ENCODE measurements at places on chromosomes 6 and 20.

DNA sequence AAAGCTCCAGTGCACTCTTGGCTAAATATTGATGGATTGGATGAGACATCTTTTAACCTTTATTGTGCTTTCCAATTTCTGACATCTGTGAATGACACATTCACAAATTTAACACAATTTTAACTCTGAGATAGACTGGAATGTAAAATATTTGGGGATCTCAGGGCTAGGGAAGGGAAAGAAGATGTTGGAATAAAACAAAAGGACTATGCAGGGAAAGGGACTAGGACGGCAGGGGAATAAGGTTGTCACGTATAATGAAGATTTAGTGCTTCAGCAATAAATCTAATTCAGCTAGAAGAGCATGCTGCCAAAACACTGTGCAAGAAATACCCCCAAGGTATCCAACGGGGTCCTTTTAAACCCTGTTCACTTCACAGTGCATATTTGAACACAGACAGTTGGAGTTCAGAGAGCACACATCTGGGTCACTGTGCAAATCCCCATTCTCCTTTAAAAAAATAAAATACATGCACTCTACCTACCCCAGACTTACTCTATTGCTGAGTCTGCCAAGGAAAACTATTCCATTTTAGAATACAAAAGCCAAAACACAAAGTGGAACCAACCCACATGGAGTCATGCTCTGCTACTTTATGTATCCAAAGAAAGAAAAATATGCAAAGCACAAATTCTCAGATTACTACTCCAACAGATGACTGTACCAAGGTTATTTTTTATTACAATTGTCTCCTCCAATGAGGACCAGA lies 151.0 kb upstream of the RSPO3 start:
- no peak for DNase-seq

DNA sequence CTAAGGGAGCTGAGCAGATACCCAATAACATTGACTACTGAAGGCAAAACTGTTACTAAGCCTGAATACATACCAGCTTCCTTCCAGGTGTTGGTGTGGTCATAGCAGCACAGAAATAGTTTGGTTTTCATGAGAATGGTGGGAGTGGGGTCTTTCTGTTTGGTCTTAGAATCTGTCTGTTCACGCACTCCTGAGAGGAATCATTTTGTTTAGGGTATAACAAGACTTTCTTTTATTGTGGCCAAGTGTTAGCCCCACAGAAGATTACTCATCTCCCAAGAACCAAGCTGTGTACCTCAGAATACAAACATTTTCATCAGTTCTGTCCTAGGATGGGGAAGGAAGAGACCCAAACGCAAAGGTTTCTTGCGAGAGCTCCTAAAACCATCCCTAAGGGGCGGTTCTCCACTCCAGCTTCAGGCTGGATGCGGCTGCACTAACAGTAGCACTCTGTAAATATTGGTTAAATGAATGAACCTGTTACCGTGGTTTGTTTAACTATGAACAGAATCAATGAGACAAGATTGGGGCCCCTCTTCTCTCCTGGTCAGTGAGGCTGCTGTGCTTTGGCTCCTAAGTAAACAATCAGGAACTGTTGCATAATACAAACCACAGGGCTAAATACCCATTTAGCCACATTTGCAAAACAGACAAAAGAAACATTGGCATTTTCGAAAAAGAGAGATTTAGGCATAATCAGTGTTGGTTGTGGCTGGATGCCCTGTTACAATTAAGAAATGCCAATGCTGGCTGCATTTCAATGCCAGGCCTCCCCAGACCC lies 44.9 kb downstream of the SNAP25 start:
- DNase-seq: no peak

DNA sequence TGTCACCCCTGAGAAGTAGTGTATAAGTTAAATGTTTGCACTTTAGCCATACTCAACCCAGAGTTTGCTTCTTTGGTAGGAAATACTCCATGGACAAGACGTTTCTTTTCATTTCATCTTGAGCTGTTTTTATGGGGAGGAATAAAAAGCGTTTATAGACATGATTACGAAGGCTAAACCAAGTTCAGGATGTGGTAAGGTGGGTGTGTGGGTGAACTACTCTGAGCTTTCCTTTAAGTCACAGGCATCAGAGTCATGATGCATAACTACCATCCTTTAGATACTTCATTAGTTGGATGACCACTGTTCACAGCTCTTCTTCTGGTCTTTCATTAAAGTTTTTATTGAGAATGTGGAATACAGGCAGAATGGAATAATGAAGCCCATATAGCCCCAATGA lies 48.9 kb downstream of the EBF4 start:
- no peak for DNase-seq

GRCh38 chr20:45372241-45372640 lies 5.9 kb downstream of the TP53TG5 start:
- DNase-seq: no peak

DNA sequence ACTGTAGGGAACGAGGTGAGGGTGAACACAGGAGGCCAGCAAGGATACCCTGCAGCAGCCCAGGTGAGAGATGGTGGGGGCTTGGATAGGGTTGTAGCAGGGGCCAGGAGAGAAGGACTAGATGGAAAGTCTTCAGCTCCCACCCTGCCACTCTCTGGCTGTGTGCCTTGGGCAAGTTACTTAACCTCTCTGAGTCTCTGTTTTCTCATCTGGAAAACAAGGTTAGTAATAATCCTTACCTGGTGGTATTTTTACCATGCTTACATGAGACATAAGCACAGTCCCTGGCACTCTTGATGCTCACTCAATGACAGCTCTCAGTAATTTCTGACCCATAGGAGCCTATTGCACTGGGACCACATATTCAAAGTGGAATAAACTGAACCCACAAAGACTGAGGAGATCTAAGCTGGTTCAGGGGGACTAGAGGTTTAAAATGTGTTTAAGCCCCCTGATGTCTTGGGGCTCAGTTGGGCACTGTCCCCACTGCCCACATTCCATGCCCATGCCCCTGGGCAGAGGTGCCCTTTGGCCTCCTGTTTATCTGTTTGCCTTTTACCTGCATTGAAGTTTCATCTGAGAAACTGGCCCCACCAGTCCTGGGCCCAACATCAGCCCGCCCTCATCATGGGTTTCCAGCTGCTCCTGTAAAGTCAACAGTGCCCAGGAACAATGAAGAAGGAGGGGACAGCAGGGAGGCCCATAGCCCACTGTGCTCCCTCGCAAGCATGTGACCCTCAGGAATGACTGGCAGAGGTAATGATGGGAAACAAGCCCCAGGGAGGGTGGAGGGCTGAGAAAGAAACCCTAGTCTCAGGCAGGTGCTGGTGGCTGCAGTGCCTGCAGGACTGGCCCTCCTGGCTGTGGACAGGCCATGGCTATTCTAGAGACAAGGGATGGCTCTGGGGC lies 104.0 kb downstream of the VEGFA start:
- no peak for DNase-seq

- peak; percentile 55 for DNase-seq
Measured at GRCh38 chr6:146028252-146028795, 538 bp upstream of the GRM1 start.

- no peak for DNase-seq
Measured at GRCh38 chr6:40907198-40907701, 131.8 kb downstream of the UNC5CL start.

GRCh38 chr20:11301699-11302098 lies 616.0 kb upstream of the BTBD3 start:
- DNase-seq: no peak

DNA sequence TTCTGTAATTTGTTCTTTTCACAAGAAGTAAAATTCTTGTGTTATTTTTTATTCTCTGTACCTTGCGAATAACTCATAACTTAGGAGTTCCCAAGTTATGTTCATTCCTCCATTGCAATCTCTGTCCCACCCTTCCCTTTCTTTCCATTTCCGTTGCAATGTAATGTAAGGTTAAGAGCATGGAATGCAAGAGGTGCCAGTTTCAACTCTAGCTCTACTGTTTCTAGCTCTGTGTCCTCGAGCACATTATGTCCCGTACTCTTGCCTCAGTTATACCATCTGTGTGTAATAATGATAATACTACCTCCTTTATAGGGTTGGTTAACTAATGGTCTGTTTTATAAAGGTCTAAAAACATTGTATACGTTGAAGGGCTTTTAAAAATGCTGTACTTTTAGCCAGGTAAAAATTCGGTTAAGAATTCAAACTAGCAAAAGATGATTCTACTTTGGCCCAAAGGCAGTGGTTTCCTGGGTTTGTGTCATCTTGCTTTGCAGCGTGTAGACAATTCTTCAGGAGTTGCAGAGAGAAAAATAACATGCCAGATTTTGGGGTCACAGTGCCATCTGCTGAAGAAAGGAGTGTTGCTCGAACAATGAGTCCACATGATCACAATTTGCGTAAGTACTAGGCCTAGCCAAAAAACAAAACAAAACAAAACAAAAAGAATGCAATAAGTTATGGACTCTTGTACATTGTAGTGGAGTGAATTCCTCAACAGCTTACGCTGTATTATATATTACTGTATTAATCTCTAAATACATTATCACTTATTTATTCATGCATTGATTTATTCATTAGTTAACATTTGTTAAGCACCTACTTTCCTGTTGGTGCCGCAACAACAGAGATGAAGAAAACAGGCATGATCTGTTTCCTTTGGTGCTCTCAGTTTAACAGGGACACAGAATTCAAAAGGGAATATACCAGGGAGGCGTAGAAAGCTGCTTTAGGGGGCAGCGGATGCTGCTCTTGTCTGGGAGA lies 10.0 kb upstream of the PFDN4 start:
- no peak for DNase-seq

GRCh38 chr6:50925981-50926380 lies 107.3 kb downstream of the TFAP2B start:
- no peak for DNase-seq

DNA sequence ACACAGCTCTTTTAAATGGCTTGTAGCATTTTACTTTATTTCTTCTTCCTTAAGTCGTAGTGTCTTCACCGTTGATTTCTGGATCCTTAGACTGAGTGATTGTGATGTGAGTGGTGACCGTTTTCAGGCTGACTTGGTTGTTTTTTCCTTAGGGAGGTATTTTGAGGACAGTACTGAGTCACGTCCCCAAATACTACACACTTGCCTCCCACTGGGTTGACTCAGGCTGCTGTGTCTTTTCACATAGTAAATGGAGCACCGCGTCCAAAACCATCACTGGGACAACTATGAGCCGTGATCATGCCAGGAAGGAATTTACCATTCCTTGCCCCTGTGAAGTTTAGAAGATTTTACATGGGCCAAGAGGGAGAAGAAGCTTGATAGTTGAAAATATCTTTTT lies 174.1 kb downstream of the FARS2 start:
- DNase-seq: no peak

DNA sequence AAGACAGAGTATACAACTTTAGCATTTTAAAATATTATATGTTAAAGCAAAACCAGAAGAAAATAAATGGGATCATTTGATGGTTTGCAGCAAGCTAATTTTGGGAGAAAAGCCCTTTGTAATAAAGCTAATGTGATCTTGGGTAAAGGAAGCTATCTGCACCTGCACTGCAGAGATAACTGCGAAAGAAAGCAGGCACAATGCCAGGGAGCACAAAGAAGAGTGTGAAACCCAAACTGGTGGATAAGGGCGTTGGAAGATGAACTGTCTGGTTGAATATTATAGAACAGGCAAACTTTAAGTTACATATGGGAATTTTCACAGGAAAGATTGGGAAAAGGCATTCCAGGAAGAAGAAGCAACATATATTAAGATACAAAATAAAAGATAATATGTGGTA lies 179.2 kb upstream of the KHDRBS2 start:
- DNase-seq: no peak

GRCh38 chr20:62728781-62729300 lies 20.2 kb downstream of the NTSR1 start:
- no peak for DNase-seq

DNA sequence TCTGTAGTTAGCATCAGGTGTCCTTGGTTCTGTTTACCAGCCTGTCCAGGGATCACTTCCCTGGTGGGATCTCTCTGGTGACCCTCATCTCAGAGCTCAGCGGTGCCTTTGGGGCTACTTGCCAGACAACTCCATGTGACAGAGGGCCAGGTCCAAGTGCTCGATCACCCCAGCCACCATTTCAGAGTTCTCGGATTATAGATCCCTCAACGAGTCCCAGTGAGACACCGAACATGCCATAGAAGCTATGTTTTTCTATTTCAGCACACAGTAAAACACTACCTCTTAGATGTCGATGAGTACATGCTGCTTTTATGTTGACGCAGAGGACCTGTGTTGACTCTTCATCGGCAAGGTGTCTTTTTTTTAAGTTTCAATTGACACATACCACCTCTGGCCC lies 170.1 kb upstream of the AKAP12 start:
- DNase-seq: no peak

DNA sequence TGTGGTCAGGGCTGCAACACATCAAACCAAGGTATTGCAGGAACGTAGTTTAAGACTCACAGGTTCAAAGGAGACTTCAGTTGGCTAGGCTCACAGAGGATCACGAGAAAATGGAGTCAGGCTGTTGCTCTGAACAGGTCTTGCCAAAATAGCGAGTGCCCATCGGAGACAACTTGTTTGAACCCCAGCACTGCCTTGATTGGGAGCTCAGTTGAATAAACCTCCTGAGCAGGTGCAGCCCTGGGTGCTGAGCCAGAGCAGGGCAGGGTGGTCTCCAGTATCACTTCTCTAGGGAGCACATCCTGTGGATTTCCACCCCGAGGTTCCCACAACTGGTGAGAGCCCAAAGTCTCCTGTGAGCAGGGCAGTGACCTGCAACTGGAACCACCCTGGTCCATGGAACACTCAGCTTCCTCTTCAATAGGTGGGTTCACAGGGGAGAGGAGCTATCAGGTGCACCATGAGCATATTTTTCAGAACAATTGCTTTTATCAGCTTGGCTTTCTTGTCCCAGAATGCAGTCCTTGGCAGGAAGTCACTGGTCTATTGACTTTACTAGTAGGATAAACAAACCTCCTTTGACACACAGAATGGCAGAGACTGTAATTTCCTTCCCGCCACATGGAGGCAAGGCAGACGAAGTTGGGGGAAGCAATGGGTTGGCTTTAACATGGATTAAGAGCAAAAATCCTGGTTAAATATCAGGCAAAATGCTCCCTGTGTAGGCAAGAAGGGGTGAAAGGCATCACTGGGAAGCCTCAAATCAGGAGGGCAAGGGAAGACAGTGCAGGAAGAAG lies 267.7 kb upstream of the FOXQ1 start:
- DNase-seq: no peak

- DNase-seq: no peak
Measured at GRCh38 chr6:51608932-51609331, 478.5 kb downstream of the PKHD1 start.

- DNase-seq: no peak
Measured at GRCh38 chr20:49187330-49187850, 744 bp downstream of the STAU1 start.

DNA sequence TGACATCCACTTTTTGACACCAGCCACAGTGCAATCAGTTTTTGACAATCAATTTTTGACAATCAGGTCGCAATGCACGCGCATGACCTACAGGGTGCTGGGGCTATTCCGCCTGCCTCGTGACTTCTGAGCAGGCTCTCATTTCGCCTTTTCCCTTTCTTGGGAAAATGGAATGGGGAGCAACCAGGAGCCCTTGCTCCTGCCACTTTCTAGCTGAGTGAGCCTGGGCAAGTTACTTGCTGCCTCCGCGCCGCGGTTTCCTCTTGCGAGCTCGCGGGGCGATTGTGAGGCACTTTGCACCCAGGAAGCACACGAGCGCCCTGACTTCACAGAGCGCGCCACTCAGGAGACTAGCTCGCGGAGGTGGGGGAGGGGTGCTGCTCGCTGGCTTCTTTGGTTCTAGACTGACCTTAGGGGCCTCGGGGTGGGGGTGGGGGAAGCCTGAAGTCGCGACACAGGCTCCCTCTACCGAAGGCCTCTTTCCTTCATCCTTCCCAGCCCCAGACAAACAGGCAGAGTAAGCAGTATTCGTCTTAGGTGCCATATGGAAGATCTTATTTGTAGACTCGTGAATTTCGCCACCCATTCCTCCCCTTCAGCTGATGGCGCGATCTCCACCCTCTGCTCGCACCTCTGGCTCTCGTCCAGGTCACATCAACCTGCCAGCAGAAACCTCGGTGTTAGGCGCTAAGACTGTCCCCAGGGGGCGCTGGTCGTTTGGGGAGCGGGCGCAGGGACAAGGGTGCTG lies 4.6 kb downstream of the TP53TG5 start:
- peak; percentile 95 for DNase-seq
